Fibroblast of skin of left quadriceps (primary cell): ENCODE measurements at places on chromosomes 2 and 18.

GRCh38 chr2:149989447-149990063 is 402.0 kb upstream of the MMADHC start:
- no peak for DNase-seq

DNA sequence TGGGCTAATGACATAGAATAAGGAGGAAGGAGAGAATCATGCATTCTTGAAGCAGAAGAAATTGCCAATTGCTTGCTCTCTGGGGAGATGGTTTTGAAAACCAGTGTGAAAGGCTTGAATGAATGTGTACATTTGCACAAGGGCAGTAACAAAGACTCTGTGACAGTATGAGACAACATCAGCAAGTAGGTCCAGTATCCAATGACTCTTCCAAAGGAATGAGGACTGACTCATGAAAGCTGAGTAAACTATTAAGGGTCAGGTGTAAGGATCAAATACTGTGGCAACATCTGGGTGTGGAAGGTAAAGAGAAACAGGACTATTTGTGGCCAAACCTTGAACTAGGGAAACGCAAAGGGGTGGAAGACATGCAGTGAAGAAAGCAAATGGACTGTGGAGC is 886.0 kb upstream of the CHAC2 start:
- no peak for DNase-seq

- DNase-seq, result no peak
These were observed 18.7 kb upstream of the COLEC12 start for GRCh38 chr18:519019-519879.

GRCh38 chr2:1808981-1809422 is 64.7 kb upstream of the PXDN start:
- no peak for DNase-seq

DNA sequence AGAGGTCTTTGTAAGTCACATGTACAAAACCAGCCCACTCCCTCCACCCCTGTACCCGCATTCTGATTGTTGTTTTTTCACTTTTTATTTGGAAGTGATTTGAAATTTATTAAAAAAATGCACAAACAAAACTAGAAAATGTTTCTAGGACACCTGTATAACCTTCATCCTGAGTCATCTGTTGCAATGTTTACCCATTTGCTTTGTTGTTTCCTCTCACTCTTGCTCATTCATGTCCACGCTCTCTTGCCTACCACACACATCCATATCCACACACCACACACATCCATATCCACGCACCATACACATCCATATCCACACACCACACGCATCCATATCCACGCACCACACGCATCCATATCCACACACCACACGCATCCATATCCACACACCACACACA is 18.8 kb downstream of the ZNF407 start:
- DNase-seq, result no peak

- DNase-seq, result no peak
These were observed 97.2 kb downstream of the SMAD7 start for GRCh38 chr18:48853588-48853987.

GRCh38 chr2:97759727-97760407 is 46.5 kb downstream of the ZAP70 start:
- no peak for DNase-seq

DNA sequence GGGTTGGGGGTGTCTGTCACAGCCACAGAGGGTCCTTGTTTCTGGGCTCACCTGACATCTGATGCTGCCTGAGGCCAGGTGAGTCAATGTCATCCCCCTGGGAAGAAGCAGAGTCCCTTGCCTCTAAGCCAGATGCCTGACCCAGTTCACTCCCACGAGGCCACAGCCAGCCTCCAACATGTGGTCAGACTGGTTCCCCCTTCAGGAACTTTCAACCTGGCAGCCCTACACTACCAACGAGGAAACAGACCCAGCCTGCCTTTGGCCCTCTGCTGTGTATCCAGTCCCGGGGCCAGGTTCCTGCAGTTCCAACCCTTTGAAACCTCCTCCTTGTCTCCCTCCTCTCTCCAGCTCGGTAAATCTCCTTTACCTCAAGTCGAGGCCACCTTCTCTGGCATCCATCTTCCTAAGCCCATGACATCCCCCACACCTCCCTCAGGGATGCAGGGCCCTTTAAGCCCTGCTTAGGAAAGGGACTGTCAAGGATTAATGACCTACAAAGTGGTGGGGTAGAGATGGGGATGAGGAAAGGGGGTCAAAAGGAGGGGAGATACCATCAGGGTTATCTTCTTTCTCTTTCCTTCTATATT is 49.2 kb upstream of the SMAD2 start:
- DNase-seq, result no peak

DNA sequence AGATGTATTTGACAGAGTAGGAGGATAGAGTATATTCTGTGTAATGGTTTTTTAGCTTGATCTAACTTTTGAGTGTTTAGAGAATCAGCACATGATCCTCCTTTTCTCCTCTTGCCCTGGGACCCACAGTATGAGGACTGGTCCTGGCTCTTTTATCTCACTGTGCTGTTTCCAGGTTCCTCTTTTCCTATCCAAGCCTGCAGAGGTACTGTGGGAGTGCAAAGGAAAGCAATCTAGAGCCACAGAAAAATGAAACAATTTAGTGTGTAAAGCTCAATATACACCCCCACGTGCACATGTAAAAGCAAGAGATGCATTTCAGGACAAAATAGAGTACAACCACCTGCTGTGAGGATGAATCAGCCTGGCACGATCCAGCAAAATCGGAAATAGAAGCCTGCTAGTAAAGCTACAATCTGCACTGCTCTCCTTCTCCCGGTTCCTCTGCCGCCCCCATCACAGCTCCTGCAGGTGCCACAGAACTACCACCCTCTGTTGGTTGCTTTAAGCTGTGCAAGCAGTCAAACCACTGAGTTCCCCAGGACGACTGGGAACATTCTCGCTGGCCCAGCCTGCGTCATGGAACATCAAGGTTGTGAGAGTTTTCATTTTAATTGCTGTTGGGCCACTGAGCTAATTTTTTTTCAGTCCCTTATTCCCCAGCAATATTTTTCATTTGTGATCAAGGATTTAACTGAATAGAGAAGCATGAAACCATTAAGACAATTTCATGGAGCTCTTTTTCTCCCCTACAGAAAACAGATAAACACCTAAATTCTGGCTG is 47.8 kb upstream of the MAPRE3 start:
- DNase-seq, result no peak

GRCh38 chr2:71778514-71778913 is 325.2 kb downstream of the DYSF start:
- no peak for DNase-seq

DNA sequence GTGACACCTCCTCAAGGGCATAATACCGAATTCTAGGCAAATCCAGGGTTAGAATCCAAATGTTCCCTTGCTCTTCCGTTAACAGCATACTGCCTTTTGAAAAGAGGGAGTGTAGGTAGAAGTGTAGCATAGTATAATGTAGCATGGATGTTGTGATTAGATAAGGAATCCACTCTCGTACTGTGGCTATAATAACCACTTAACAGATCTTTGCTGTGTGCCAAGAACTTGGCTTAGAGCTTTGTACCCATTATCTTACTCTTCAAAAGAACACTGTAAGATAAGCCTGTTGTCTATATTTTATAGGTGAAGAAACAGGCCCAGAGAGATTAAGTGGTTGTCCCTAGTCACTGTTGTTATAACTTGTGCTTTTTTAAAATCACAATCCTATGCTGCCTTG is 24.2 kb downstream of the WDR75 start:
- DNase-seq, result no peak

DNA sequence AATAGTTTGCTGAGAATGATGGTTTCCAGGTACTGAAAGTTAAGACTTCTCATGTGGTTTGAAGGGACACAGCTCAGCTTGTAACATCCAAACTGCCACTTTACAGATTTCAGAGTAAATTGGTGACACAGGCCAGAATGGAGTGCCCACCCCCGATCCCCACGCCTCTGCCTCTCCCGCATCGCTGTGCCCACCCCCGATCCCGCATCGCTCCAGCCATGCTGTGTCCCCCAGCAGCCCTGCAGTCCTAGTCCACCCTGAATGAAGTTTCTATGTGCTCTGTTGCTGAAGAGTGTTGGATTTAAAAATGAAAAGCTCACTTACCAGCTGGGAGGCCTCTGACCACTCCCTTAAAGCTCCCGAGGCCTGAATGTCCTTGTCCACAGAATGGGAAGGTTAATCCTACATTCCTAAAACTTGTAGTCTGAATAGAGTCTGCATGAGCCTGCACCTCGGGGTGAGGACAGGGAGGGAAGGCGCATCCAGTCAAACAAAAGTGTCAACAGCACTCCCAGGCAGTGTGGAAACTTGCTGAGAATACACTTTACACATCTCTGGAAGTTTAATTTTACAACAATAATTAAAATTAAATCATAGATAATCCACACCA is 176.4 kb upstream of the ID2 start:
- no peak for DNase-seq

- DNase-seq, result no peak
These were observed 27.4 kb downstream of the ATG16L1 start for GRCh38 chr2:233278921-233279320.

DNA sequence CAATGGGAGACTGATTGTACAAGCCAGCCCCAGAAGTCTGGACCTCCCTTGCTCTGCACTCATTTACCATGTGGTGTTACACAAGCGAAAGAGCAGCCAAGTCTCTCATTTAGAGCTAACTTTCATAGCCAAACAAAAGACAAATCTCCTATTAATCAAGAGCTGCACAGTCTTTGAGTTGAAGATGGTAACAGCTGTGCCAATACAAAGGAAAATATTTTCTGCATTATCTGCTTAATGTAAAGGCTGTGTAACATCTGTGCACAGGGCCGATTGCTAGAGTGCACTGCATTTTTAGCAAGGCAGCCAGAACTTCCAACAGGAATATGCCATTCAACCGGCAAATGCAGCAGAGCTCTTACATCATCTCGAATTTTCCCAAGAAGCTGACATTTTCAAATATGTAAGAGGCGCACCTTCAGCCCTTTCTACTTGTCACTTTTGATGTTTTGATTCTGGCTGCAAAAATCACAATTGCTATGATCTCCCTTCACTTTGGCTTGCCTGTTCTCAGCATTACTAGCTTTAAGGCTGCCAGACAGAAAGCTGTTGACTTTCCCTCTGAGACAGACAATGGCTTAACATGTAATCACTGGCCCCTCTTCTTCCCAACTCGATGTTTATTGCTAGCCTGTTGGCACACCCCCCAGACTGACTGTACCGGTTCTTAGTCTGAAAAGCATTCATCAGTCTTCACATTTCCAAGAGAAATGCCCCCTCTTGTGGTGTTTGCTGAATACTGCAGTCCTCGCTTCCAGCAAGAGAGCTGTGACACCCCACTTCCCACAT is 96.9 kb upstream of the TANK start:
- DNase-seq, result peak; percentile 72

- DNase-seq, result peak; percentile 88
These were observed 471.7 kb downstream of the THSD7B start for GRCh38 chr2:137237055-137237454.

DNA sequence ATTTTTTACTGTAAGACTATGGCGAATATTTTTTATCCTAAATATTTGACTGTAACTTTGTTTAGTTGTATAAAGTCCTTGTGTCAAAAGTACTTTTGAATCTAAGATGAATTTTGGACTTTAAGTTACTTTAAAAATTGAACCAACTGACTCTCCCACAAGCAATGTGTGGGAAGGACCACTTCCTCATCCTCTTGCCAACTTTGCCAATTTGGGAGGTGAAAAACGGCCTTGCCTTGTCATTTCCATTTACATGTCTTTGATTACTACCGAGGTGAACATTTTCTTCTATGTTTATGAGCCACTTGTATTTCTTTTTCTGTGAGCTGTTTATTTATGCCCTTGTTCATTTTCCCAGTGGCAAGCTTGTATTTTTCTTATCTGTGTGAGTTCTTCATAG is 12.8 kb upstream of the MSGN1 start:
- DNase-seq, result no peak

DNA sequence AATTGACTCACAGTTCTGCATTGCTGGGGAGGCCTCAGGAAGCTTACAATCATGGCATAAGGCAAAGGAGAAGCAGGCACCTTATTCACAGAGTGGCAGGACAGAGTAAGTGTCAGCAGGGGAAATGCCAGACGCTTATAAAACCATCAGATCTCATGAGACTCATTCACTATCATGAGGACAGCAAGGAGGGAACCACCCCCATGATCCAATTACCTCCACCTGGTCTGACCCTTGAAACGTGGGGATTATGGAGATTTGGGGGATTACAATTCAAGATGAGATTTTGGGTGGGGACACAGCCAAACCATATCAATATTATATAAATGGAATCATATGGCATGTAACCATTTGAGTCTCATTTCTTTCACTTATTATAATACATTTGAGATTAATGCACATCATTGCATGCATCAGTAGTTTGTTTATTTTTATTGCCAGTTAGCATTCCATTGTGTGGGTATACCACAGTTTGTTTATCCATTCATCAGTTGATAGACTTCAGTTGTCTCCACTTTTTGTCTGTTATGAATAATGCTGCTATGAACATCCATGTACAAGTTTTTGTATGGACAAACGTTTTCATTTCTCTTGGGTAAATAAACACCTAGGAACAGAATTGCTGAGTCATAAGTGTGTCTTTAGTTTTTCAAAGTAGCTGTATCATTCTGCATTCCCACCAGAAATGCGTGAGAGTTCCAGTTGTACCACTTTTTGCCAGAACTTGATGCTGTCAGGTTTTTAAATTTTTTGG is 5.8 kb upstream of the SRBD1 start:
- no peak for DNase-seq
